ENCODE measurements at places on chromosomes 6 and 20.

DNA sequence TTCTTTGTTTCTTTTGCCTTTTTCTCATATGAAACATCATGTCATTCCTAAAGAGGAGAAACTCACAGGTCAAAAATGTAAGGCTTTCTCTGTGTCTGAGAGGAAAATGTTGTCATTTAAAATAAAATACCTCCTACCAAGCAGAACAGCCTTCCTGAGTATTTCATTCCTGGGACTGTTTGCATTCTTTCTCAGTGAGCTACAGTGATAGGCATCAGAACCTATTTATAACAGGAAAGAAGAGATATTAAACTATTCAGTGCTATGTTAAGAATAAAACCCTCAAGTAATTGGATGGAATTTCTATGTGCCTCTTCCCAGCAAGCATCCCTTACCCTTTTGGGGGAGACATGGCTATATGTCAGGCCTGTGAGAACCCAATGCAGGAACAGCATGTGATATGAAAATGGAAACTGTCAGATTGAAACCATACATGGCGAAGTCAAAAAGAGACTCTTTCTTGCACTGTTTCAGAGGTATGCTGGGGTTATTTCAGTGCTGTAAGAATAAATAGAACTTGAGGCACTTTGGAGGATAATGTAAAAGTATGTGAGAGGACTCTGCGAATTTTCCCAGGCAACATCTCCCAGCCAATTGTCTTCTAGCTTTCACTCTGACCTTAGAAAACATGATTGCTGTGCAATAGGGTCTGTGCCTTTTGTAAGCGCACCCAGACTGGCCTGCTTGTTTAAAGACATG, 133.8 kb upstream of the CCN2 start:
- no peak for DNase-seq

DNA sequence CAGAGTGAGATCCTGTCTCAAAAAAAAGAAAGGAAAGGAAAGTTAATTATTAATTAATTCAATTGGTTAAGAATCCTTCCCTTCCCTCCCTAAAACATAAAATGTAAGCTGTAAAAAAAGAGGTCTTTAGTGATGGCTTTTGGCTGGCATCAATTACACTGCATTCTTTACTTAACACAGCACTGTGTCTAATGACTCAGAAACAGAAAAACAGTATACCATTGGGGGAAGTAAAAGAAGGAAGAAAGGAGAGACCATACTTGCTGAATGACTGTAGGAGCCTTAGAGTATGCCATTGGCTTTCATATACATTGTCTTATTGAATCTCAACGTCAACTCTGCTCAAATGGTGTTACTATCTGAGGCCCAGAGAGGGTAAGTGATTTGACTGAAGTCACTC, 18.3 kb upstream of the CITED2 start:
- DNase-seq, result no peak

DNA sequence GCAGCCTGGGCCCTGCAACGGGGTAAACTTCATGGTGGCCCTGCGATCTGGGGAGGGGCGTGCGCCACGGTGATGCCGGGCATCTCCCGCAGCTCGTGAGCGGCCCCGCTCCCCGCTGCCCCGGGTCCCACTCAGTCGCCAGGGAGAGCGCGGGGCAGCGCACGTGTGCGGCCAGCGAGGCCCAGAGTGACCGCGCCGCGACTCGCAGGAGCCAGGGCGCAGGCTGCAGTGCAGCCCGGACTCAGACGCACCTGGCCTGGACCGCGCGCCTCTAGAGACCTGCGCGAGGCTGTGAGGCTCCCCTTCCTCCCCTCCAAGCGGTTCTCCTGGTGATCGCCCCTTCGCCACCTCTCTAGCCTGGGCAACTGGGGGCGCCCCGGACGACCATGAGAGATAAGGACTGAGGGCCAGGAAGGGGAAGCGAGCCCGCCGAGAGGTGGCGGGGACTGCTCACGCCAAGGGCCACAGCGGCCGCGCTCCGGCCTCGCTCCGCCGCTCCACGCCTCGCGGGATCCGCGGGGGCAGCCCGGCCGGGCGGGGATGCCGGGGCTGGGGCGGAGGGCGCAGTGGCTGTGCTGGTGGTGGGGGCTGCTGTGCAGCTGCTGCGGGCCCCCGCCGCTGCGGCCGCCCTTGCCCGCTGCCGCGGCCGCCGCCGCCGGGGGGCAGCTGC, 652 bp downstream of the BMP6 start:
- DNase-seq, result no peak

GRCh38 chr6:43842231-43842794, 72.3 kb downstream of the VEGFA start:
- no peak for DNase-seq

DNA sequence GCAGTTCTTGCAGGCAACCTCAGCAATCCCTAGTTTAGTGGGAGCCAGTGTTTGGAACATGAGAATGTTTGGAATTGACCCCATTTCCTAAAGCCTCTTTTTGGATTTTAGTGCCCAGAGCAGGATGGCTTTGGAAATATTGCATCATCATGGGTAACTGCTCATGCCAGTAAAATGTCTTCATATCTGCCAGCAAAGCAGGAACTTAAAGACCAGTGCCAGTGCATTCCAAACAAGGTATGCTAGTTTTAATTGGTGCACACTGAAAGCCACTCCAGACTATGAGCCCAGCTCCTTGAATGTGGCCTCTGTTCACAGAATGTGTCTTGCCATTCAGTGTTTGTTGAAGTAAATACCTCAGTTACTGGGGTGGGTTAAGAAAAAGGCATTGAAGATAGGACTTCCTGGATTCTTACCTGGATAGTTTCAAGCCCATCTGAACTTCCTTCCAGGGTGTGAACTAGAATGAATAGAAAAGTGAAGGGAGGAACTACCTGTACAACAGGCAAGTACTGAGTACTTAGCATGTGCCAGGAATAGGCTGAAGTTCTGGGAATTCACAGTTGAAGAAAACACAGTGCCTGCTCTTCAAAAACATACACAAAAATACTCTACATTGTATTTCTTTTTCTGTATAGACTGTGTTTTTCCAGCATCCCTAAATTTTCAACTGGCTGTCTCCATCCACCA, 70.5 kb downstream of the COL19A1 start:
- no peak for DNase-seq

DNA sequence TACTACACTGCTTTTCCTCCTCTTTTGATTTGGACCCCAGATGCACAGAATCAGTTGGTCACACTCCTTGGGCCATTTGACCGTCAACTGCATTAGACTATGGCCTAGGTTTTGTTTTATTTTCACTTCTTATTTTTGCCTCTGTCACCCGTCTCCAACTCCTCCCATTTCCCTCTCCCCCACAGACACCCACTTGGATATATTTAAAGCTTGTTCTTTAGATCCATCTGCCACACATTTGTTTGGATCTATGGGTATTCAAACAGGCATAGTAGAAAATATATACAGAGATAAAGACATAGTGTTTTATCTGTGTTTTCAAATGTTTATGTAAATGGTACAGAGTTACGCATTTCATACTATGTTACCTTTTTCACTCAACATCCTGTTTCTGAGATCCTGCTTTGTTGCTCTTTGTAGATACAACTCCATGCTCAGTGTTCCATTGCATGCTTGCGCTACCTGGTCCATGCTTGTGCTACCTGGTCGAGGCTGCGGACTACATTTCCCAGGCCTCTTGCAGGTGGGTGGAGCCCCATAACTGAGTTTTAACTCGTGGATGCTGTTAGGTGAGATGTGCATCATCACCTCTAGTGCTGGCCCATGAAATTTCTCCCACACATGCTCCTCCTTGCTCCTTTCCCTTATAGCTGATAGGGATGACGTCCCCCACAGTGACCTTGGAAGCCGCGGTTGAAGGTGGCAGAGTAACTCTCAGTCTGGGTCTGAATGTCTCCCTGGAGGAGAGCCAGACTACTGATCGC, 11.5 kb upstream of the PREX1 start:
- DNase-seq, result no peak

- no peak for DNase-seq
Observed at GRCh38 chr6:12878741-12879140, 162.2 kb downstream of the PHACTR1 start.

GRCh38 chr20:60934724-60935123, 317.3 kb upstream of the CDH4 start:
- no peak for DNase-seq

DNA sequence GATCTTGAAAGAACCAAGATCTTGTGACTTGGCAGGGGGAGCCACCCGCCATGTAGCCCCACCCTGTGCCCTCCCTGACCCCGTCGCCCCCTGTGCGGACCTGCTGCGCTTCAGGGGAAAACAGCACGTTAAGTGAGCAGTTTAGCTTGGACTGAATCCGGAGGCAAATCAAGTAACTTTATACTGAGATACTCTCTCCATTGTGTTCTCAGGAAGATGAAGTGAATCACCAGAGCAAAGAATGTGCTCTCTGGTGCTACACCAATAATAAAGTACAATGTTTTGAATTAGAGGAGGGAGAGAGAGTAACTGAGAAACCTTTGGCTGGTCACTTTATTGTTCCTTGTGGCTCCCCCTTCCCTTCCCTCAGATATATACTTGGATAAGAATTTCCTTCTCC, 83.4 kb downstream of the TXNDC5 start:
- DNase-seq, result no peak

DNA sequence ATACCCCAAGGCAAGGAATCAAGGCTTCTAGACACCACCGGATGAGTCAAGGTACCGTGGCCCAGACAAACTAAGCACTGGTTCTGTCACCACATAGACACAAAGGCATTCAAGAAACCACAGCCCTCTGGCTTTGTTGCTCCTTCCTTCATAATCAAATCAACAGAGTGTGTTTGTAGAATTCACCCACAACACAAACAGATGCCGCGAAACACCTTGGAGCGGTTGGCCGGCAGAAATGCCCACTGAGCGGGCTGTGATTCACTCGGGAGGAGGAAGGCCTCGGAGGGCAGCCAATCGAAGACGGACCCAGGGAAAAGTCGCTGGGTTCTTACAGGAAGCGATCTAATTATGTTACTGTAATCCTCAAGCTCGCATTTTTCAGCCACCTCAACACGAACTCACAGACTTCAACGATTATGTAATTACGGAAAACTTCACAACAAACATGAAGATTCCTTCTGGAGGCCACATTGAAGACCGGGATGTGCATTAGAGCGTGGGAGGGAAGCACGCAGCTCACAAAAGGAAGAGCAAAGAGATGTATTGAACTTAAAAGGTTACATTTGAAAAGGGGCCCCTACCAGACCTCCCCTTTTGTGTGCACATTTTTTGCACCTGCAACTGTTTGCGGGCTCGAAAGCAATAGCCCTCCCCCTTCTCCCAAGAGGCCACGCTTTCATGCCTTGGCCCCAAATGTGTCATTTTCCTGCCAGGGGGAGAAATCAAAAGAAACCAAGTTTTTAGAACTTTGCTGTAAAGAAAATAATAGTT, 184.7 kb upstream of the PREP start:
- no peak for DNase-seq

DNA sequence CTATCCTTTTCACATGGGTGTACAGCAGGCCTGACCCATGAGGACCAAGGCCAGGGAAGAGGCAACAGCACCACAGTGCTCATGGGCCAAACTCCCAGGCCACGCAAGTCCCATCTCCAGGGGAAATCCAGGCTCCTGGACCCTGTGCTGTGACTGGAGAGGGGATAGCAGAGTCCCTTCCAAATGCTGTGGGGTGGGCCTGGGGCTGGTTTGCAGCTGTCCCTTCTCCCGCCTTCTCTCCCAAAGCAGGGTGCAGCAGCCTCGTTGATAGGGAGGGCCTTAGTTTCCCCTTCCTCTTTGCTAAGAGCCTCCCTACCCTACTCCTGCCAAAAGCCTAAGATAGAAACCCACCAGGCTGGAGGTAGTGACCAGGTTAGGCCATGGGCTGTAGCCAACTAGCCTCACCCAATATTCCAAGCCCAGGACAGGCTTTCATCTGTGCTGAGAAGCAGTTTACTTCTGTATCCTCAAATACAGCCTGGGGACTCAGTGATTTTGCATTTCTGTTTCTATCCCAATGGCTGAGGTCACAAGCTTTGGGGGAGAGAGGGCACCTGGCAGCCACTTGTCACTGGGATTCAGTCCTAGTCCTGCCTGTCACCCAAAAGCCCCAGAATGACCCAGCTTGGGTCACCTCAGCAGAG, 1.4 kb downstream of the CTSZ start:
- DNase-seq, result no peak

DNA sequence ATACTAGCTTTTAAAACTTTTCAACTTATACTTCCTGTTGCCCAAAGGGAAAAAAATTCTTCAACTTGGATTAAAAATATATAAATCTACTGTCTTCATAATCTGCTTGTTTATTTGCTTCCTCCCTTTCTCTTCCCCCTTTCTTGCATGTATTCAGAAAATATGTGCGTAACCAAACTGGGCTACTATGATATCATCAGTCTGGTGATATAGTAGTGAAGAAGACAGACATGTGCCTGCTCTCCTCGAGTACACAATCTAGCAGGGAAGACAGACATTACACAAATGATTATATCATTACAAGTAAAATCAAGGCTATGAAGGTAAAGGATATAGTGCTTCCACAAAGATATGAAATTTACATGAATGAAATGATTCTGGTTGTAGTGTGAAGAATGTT, 31.0 kb downstream of the IBTK start:
- DNase-seq, result no peak

DNA sequence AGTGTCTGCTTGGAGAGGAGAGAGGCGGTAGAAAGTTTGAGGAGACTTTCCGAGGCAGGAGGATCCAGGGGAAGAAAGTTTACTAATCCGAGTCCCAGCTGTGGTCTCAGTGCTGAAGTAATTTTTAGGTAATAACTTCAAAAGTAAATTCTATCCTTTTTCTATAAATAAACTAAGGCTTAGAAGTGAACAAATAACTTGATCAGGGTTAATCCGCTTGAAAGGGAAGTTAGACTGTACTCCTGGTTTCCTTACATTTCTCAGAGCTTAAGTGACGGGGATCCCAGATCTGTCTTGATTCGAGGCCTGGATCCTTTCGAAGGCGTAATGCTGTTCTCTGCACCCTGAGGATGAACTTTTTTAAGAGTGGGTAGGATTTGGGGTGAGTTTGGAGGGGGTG, 2.6 kb downstream of the STK35 start:
- no peak for DNase-seq

- DNase-seq, result no peak
Observed at GRCh38 chr6:170284126-170284773, 6.6 kb downstream of the DLL1 start.

DNA sequence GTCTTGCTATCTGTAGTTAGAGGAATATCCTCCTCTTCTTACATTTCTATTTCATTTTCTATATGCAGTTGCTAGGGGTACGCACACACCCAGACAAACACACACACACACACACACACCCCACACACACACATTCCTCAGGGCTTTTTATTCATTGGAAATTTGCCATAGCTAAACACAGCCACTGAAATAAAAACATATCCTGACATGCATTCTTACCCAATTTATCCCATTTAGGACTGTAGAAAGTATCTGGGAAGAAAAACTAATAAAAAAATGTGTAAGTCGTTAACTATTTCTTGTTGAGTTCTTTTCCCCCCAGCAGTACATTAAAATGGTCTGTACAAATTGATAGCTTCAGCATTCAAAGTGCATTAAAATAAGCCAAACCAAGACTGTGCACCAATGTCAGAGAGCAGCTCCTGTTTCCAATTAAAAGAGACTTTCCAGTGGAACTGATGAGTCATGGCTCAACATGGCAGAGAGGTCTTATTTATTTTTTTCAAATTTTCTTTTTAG, 357.9 kb upstream of the AGPAT4 start:
- DNase-seq, result no peak

DNA sequence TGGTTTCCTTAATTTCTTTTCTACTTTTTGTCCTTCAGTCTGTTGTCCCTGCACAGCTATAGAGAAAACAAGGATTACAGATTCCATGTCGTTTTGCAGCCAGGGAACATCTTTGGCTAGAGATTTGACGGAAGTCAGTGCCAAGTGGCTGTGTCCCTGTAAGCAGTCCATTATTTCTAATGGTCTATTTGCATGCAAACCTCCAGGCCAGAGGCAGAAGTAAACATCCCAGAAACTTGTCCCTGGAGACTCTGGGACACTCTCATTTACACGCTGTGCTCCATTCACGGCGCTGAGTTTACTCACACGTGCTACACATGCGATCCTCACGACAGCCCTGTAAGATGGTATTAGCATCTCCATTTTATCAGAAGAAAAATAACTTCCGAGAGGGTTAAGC, 355.5 kb downstream of the PRKN start:
- DNase-seq, result no peak
